ENCODE measurements at places on chromosomes 12 and 14. TPM values are rescaled to one million over a fixed set of nuclear protein-coding genes. Genes with fewer than 3 reads are reported as not detected.

Gene TPPP2
- total RNA-seq, result not detected

DNA sequence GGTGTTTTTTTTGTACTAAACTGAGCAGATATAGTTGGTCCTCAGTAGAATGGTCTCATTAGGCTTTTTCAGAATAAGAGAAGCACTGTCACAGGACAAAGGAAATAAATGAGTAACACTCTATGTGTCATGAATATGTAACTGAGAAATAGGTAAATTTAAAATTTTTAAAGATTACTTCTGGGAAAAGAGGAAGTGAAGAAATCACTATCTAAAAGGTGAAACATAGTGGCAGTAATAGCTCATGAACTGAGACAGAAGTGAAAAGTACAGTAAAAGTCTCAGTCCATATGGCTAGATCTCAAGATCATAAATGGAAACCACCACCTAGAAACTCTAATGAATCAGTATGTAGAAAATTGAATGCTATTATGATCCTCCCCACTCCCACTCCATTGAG, 89.3 kb upstream of the TTC7B start:
- no peak overlapping the region for H3K27ac ChIP-seq
- H3K27me3 ChIP-seq, result no peaks in the 10 kb centered on the region
- no peak overlapping the region for H3K4me3 ChIP-seq
- H3K36me3 ChIP-seq, result no peaks in the 10 kb centered on the region
- H3K4me1 ChIP-seq, result no peaks in the 10 kb centered on the region

- no peak overlapping the region for H3K27ac ChIP-seq
- no peak overlapping the region for H3K4me3 ChIP-seq
- peaks cover 4% of the 10 kb centered on the region for H3K27me3 ChIP-seq
- no peak for DNase-seq
- H3K4me1 ChIP-seq, result no peaks in the 10 kb centered on the region
- H3K36me3 ChIP-seq, result no peaks in the 10 kb centered on the region
Measured at GRCh38 chr12:9169979-9170634, 38.1 kb downstream of the PZP start.

GRCh38 chr14:43471595-43471994, 1035.5 kb downstream of the FSCB start:
- no peaks in the 10 kb centered on the region for H3K4me1 ChIP-seq
- no peaks in the 10 kb centered on the region for H3K27me3 ChIP-seq
- no peaks in the 10 kb centered on the region for H3K36me3 ChIP-seq
- H3K4me3 ChIP-seq, result no peak overlapping the region

Gene RDH16
- total RNA-seq, result 0.10 TPM

Gene DDX23
- 71.1 TPM for total RNA-seq

- H3K27me3 ChIP-seq, result no peaks in the 10 kb centered on the region
- no peak overlapping the region for H3K4me3 ChIP-seq
- peaks cover 28% of the 10 kb centered on the region for H3K4me1 ChIP-seq
- no peak overlapping the region for H3K27ac ChIP-seq
- no peak for DNase-seq
Measured at GRCh38 chr14:55124774-55125386, 4.2 kb upstream of the LGALS3 start.

GRCh38 chr12:53568809-53569557, 57.2 kb downstream of the ATF7 start:
- peaks cover 4% of the 10 kb centered on the region for H3K36me3 ChIP-seq
- H3K27me3 ChIP-seq, result no peaks in the 10 kb centered on the region
- H3K4me1 ChIP-seq, result peaks cover 34% of the 10 kb centered on the region
- no peak overlapping the region for H3K4me3 ChIP-seq

Measured in chondrocyte (in vitro differentiated cells).